Posterior vena cava (tissue), 2 donors: ENCODE measurements at places on chromosomes 11 and 22. TPM values are rescaled to one million over a fixed set of nuclear protein-coding genes. Genes with fewer than 3 reads are reported as not detected.

The KRTAP5-1 gene
- total RNA-seq: not detected

The DEFB131B gene
- total RNA-seq: not detected

The KCNK7 gene
- total RNA-seq: 0.71 TPM

The RCN1 gene
- 130 TPM for total RNA-seq

The KLHL35 gene
- total RNA-seq: 0.67 TPM

The ANGPTL5 gene
- total RNA-seq: 1.1 TPM

The ACRV1 gene
- not detected for total RNA-seq

The OR51E1 gene
- total RNA-seq: 1.0 TPM

The CDC42BPG gene
- total RNA-seq: 0.37 TPM

The C22orf42 gene
- not detected for total RNA-seq

The ABCC8 gene
- 11.4 TPM for total RNA-seq

The KCTD14 gene
- 0.38 TPM for total RNA-seq

The EFCAB6 gene
- total RNA-seq: 1.7 TPM

The OR8A1 gene
- not detected for total RNA-seq

The OR51E2 gene
- 0.57 TPM for total RNA-seq

The KCNK4 gene
- not detected for total RNA-seq

The USP2 gene
- total RNA-seq: 10.4 TPM

The OR5A1 gene
- total RNA-seq: not detected

The RFPL3 gene
- total RNA-seq: not detected

The DDI1 gene
- not detected for total RNA-seq

The CABP7 gene
- total RNA-seq: not detected

The OR56A3 gene
- total RNA-seq: not detected

The RABL2B gene
- total RNA-seq: 15.9 TPM

The AMPD3 gene
- total RNA-seq: 6.5 TPM

The FGF19 gene
- not detected for total RNA-seq

The RIMBP3B gene
- 0.19 TPM for total RNA-seq

The ENTHD1 gene
- total RNA-seq: not detected

The CSF2RB gene
- 10.5 TPM for total RNA-seq

The PTPRCAP gene
- 2.5 TPM for total RNA-seq

The OR52I2 gene
- not detected for total RNA-seq

The SCGB2A2 gene
- not detected for total RNA-seq

The HBB gene
- 3,910 TPM for total RNA-seq

The GLYATL2 gene
- total RNA-seq: not detected
